ENCODE measurements at places on chromosomes 5 and 9. TPM values are rescaled to one million over a fixed set of nuclear protein-coding genes. Genes with fewer than 3 reads are reported as not detected.

GRCh38 chr5:173328844-173329490, 753 bp upstream of the STC2 start:
- DNase-seq: peak; percentile 41

DNA sequence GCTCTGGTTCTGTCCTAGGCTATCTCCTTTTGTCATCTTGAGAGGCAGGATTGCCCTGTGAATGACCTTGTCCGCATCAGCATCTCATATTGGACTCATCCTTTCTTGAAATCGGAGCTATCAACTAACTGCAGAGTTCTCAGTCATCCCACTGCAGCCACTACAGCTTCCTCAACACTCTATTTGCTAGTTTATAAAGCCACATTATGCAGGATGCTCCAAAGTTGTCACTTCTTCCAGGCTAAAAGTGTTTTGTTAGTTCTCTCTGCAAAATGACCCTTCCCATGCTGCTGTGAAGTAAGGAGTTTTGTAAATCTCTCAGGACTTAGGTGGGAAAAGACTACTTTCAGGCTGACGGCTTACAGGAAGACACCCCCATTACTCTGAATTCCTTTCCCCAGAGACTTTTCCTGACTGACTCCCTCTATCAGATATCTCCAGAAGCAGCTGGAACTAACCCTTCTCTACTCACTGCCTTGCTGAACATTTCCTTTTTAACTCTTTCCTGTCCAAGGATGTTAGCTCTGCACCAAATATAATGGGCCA, 257.6 kb downstream of the NFIB start:
- no peak for DNase-seq

The C9 gene
- total RNA-seq: under 0.01 TPM

DNA sequence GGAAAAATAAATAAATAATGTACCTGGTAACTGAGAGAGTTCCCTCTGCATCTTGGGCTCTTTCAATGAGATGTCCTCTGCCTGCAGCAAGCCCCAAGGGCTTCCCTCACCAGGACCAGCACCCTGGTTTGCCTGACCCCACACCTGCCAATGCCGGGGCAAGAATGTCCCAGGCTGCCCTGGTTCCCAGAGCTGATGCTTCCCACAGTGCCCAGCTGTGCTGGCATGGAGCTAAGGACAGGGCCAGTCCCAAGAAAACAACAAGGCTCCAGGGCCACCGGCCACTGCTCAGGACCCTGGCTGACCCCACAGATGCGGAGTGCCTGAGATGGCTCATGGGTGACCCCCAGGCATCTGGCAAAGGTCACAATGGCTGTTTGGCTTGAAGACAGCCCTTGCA, 123.5 kb downstream of the KCNIP1 start:
- DNase-seq: no peak

GRCh38 chr9:98159301-98159700, 33.1 kb downstream of the CORO2A start:
- no peak for DNase-seq

All from lung microvascular endothelial cell (primary cell).